Stimulated activated CD8-positive, alpha-beta memory T cell treated with anti-CD3 and anti-CD28 coated beads, Interleukin-15, amount 100 ng/mL, for 4 hours (primary cell): ENCODE measurements at places on chromosomes 5 and 9.

DNA sequence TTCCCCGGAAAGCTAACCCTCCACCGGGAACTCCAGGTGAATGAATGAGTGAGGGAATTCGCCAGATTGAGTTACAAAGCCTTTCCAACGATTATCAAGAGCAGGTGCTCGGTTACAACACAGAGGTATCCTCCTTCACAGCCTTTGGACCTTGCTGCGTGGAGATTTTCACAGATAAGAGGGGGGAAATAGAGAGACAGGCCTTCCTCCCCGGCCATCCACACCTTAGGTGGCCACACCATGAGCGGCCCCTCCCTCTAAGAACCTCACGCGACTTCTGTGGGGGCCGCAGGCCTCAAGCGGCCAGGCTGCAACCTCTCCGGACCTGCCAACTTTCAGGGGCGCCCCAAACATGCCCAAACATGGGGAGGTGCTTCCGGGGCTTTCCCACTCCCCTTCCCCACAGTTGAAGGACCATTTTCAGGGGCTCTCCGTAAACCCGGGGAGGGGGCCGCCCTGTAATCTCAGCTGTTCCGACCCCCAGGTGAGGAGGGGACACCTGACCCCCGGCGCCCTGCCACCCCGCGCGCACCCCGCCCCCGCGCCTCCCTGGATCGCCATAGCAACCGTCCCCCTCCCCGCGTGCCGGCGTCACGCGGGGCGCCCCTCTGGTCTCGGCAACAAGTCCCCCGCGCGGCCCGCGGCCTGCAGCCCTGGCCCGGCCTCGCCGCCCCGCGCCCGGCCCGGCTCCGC is 603 bp downstream of the DENND1A start:
- DNase-seq = peak; percentile 2

- DNase-seq = no peak
These were observed 18.3 kb upstream of the KCNIP1 start for GRCh38 chr5:170485616-170485911.

- DNase-seq = no peak
These were observed 27.1 kb upstream of the LPAR1 start for GRCh38 chr9:111065414-111065813.

- DNase-seq = no peak
These were observed 299.1 kb downstream of the DMAC1 start for GRCh38 chr9:7500521-7500920.
